ENCODE measurements at places on chromosomes 2 and 18.

DNA sequence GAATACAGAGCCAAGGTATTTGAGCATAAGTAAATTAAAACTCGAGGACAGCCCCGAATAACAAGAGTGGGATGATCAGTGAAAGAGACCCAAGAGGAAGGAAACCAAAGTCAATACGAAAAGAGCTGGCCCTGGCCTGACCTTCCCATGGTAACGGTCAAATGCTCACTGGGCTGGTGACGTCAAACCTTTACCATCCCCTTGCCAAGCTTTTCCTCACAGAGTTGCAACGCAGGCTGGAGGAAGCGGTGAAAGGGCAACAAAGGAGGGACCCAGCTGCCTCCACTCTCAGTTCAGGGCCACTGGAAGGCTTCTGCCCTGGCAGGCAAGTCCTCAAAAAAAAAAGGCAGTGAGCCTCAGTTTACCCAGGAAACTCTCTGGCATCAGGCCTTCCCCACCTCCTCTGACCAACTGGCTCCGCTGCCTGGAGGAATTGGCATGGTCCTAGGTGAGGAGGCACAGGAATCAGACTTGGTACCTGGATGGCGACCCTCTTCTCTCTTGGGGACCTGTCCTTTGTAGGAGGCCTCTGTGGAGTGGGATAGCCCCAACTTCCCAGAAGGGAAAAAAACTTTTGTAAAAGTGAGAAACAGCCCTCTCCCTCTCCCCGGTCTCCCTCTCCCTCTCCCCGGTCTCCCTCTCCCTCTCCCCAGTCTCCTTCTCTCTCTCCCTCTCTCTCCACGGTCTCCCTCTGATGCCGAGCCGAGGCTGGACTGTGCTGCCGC is 212.4 kb downstream of the ANAPC1 start:
- DNase-seq: no peak

DNA sequence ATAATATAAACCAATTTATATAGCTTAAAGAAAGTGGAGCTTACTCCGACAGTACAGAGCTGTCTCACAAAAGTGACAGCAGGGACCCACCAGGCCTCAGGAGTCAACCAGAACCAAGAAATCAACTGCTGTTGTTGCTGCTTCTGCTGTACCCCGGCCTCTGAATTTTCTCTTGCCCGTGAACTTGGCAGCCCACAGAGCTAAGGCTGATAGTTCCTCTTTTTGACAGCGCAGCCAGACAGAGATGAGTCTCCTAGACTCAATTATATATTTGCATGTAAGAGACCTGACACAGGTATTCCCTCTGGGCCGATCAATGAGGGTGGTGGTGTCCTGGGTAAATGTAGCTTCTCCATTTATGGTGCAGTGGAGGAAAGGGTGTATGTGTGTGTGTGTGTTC is 109.4 kb downstream of the KCTD1 start:
- DNase-seq: no peak

DNA sequence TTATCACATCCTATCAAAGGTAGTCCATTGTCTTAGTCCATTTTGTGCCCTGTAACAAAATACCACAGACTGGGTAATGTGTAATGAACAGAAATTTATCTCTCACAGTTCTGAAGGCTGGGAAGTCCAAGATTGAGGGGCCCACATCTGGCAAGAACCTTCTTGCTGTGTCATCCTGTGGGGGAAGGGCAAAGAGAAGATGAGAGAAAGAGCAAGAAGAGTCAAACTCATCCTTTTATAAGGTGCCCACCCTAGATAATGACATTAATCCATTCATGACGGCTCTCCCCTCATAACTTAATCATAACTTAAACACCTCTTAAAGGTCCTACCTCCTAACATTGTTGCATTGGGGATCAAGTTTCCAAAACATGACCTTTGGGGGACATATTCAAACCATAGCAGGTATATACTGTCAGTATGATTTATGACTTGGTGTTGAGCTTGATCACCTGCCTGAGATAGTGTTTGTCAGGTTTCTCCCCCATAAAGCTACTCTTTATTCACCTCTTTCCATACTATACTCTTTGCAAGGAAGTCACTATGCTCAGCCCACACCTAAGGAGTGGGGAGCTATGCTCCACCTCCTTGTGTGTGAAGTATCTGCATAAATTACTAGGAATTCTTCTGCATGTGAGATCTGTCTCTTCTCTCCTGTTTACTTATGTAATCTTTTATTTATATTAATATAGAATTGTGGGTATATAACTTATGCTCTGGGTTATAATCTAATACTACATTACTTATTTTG is 5.2 kb upstream of the MAP3K2 start:
- DNase-seq: no peak

DNA sequence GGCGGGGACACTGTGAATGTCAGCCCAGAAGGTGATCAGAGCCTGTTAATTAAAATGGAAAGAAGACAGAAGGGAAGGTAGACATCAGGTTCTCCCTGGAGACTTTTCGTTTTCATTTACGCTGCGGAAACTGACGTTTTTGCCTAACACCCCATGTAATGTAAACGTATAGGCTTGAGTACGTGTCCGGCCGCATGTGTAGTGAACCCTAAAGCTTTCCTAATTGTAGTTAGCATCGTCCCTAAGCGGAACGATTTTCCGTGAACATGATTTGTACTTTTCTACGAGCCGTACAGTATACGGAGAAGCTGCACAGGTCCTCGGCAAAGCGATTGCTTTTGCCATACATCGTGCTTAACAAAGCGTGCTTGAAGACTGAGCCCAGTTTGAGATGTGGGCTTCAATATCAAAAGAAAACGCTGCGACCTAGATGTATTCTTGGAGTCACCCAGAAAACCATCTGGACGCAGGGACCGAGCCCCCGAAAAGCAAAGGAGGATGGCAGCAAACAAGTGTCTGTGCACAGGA is 284 bp downstream of the TIMM21 start:
- no peak for DNase-seq
